Muscle of arm (tissue), 14 donors: ENCODE measurements at places on chromosomes 4 and X. TPM values are rescaled to one million over a fixed set of nuclear protein-coding genes. Genes with fewer than 3 reads are reported as not detected.

Gene UGT2A3
- polyA plus RNA-seq, result not detected

Gene EDNRA
- polyA plus RNA-seq, result 75.8 TPM

Gene RWDD4
- polyA plus RNA-seq, result 29.3 TPM

Gene FMR1NB
- polyA plus RNA-seq, result not detected

Gene UGT2B15
- polyA plus RNA-seq, result not detected

Gene AMTN
- polyA plus RNA-seq, result not detected

Gene ARR3
- polyA plus RNA-seq, result not detected

Gene CC2D2A
- 17.2 TPM for polyA plus RNA-seq

Gene PDK3
- polyA plus RNA-seq, result 3.2 TPM

Gene SLC9B1
- 1.7 TPM for polyA plus RNA-seq

Gene PRKG2
- 2.2 TPM for polyA plus RNA-seq

Gene CXorf66
- not detected for polyA plus RNA-seq

Gene TSPAN6
- not detected for polyA plus RNA-seq

Gene TBC1D9
- polyA plus RNA-seq, result 27.0 TPM

Gene PABPC5
- polyA plus RNA-seq, result 4.3 TPM

Gene SPIN2A
- polyA plus RNA-seq, result not detected

Gene GPR143
- polyA plus RNA-seq, result 0.35 TPM

Gene BOD1L1
- polyA plus RNA-seq, result 31.9 TPM

Gene CXCL6
- 0.44 TPM for polyA plus RNA-seq

Gene CSAG1
- polyA plus RNA-seq, result not detected

Gene MAPK10
- polyA plus RNA-seq, result 7.9 TPM

Gene AFF2
- polyA plus RNA-seq, result 2.3 TPM

Gene USP17L10
- polyA plus RNA-seq, result not detected

Gene FDCSP
- 1.2 TPM for polyA plus RNA-seq

Gene COL4A6
- 2.2 TPM for polyA plus RNA-seq

Gene COX7B2
- polyA plus RNA-seq, result not detected

Gene TCEAL6
- not detected for polyA plus RNA-seq

Gene SLC26A1
- 3.8 TPM for polyA plus RNA-seq

Gene CT45A5
- not detected for polyA plus RNA-seq

Gene CAPN6
- polyA plus RNA-seq, result 753 TPM

Gene NLGN4X
- polyA plus RNA-seq, result 6.6 TPM

Gene NLGN3
- 8.4 TPM for polyA plus RNA-seq

Gene KLHL4
- polyA plus RNA-seq, result 8.1 TPM

Gene MAOB
- polyA plus RNA-seq, result 1.1 TPM

Gene TMSB15A
- polyA plus RNA-seq, result not detected

Gene FAM184B
- 5.2 TPM for polyA plus RNA-seq

Gene GNRHR
- 0.74 TPM for polyA plus RNA-seq

Gene NPFFR2
- polyA plus RNA-seq, result 0.60 TPM

Gene OTC
- 0.11 TPM for polyA plus RNA-seq

Gene TRIM61
- 2.9 TPM for polyA plus RNA-seq

Gene DCAF8L2
- not detected for polyA plus RNA-seq

Gene SNCA
- 17.7 TPM for polyA plus RNA-seq

Gene NMU
- 0.88 TPM for polyA plus RNA-seq

Gene MAGEA8
- polyA plus RNA-seq, result not detected

Gene ADH6
- polyA plus RNA-seq, result 1.9 TPM

Gene MAGEB10
- not detected for polyA plus RNA-seq

Gene VSIG4
- polyA plus RNA-seq, result not detected

Gene SPACA5
- not detected for polyA plus RNA-seq

Gene RHOXF2B
- polyA plus RNA-seq, result not detected

Gene CXCL3
- polyA plus RNA-seq, result not detected

Gene NAT8L
- 1.9 TPM for polyA plus RNA-seq
